Pons (tissue), 1 donor: ENCODE measurements at places on chromosomes 1 and 21.
A peak's percentile ranks its signal among the peaks of the same experiment; 100 is the strongest.

- DNase-seq, result no peak
These were observed 140.6 kb downstream of the ZNF281 start for GRCh38 chr1:200269256-200269655.

DNA sequence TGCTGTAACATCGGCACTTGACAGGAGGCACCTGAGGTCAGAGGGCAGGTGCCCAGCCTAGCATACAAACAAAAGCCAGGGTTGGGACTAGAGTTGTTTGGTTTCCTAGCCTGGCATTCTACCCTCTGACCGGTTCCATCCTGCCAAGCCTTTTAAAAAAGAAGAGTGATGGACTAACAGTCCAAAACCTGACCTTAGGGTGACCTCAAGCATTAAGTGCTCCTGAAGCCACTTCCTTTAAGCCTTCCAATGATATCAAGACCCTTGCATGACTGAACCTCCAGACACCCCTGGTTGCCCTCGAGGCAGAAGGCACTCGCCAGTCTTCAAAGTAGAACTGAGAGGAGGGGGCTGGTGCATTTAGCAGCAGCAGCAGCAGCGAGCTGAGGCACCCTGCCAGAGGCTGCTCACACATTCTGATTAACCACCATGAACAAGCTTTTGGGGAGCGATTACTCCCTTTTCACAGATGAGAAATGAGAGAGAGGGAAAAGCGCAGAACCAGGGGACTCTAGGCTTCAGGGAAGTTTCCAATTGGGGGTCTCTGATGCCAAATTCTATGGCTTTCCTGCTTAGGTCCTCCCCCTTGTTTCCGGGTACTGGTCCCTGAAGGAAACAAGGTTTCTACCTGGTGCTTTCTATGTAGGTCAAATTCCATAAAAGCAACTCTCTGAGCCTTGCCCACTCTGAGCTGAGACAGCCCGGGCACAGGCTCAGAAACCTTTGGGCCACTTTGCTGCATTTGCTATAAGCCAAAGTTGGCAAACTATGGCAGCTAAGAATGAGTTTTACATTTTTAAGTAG, 9.2 kb downstream of the SLC2A1 start:
- DNase-seq, result no peak

GRCh38 chr1:69438056-69438795, 129.5 kb upstream of the LRRC7 start:
- DNase-seq, result no peak

DNA sequence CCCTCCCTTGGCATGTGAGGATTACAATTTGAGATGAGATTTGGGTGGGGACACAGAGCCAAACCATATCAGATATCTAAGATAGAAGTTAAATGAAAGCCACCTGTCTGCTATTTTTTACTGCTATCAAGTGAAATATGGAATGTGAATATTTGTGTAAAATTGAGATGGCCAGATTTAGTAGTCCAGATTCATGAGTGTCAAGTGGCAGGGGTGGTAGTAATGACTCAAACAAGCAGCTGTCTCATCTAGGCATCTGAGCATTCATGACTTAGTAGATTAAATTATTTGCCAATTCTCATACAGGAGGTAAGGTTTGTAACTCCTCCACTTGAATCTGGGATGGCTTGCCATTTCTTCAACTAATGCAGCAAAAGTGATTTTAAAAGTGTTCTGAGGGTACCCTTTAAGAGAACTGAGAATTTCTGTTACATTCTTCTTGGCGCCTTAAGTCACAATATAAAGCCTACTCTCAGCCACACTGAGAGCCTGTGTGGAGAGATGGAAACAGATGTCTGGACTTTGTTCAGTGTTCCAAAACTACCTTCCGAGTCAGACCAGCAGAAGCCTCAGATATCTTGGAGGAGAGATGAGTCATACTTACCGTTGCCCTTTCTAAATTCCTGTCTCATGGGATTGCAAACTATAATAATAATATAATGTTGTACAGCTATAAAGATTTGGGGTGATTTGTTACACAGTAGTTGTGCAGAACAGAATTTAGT, 1065.6 kb upstream of the TMPRSS15 start:
- no peak for DNase-seq

- DNase-seq, result peak; percentile 24
These were observed 100.3 kb downstream of the PHTF1 start for GRCh38 chr1:113659035-113659434.

GRCh38 chr1:168442931-168443330, 100.9 kb downstream of the XCL2 start:
- DNase-seq, result no peak

GRCh38 chr1:183140633-183141032, 45.4 kb upstream of the LAMC2 start:
- no peak for DNase-seq

GRCh38 chr1:93991271-93991670, 82.0 kb upstream of the GCLM start:
- no peak for DNase-seq

DNA sequence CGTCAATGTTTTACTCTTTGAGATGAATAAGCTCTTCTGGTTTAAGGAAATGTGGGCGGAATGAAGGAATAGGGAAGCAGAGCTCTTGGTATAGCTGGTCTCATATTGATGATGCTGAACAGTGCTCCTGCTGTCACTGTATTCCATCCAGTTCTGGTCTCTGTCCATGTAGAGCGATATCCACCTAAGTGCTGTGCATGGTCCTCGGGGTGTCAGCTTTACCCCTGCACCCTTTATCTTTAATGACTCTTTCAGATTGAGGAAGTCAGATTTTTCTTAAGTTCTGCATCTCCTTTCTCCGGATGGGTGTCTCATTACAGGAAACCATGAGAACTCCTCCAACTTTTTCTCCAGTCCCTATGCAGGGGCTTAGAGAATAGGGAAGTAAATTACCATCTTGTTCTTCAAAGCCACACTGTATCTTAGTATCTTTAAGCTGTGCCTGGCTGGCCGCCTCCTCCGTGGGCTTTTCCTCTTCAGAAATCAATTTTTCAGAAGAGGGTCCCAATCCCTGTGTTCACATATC, 52.9 kb downstream of the PDE4B start:
- DNase-seq, result no peak

- no peak for DNase-seq
These were observed 133.3 kb downstream of the ACBD6 start for GRCh38 chr1:180369061-180369460.

DNA sequence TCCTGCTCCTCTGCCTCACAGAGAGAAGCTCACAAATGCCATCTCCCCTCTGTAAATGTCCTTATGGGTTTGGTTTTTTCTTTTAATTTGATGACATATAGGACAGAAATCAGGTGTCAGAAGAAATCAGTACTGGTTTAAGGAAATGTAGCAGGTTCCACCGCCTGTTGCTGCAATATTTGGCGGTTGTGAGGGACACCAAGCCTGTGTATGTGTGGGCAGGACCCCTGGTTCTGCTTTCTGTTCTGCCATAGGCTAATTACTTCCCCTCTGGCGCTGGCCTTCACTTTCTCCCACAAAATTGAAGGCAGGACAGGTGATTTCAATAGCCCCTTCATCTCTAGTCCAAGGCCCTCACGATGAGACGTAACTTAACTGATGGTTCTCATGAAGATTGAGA, 69.2 kb downstream of the PRDM2 start:
- no peak for DNase-seq

DNA sequence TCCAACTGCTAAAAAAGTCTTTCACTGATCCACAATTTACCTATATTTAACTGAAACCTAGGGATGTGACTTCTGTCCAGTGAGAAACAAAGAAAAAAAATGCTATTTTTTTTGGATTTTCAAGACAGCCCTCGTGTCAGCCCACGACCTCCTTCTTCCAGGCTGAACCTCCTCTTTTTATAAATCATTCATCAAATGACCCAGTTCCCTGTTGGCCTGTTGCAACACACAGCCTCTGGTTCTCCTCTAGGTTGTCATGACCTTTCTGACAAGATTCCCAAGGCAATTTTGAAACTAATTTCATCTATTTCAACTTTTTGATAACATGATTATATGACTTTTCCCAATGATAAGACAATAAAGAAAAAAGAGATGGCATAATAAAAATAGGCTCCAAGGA, 74.6 kb downstream of the PGBD5 start:
- no peak for DNase-seq

DNA sequence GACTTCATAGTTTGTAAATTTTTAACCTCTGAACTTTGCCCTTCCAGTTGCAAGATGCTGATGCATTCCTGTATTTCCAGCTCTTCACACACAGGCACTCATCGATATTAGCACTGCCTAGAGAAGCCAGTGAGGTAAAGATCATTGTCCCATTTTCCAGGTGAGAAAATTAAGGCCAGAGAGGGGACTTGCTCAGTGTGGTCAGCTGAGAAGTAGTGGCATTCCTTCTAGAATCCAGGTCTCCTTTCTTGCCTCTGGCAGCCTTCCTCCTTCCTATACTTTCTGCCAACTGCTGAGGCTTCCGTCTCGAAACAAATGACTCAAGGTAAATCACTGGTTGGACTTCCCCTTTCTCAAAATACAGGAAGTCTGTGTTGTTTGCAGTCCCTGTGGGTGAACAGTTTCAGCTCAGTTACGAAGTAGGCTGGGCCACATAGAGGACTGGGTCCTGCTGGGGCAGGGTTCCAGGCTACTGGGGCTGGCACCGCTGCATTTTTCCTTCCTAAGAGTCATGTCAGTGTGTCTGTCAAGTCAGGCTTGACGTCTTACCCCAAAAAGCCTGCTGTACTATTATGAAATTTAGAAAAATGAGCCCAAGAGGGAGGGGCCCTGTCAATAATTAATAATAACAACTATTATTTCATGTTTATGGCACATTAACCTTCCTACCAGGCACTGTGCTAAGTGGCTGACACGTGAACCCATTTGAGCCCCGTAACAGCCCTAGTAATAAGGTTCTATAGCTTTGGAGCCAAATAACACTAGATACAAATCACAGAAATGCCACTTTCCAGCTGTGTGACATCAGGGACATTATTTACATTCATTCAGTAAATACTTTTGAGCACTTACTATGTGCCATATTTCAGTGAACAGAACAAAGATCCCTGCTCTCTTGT, 16.6 kb upstream of the RNF19B start:
- peak; percentile 85 for DNase-seq

DNA sequence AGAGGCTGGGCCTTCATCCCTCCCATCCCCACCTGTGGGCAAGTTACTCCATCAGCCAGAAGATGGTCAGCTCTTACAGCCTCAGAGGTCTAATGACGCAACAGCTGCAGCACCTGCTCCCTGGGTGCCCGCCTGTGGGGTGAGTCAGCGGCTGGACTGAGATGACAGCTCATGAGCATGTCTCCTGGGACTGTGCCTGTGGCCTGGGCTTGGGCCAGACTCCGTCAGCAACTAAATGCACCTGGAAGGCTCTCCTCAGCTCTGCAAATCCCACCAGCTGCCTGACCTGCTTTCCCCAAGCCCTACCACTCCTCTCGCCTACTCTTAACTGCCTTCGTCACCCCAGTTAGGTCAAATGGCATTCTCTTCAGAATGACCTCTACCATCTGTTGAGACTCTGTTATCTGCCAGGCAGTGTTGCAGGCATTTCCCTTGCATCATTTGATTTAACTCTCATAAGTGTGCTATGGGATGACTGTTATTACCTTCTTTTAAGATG, 47.7 kb downstream of the ETS2 start:
- no peak for DNase-seq

DNA sequence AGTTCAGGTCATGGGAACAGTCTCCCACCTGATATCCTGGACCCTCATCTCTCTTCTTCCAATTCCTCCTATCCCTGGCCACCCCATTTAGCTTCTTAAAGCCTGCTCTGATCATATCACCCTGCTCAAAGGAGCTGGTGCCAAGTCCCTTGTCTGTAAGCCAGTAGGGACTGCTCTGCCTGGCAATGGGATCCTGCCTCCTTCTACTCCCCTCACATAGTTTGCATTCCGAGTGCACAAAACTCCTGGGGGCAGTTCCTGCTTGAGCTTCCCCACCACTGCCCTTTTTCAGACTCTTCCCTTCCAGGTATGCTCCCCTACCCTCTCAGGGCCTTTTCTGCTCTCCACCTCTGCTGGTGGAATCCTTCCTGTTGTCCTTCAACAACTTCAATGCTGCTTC, 48.1 kb downstream of the NGF start:
- no peak for DNase-seq

- no peak for DNase-seq
These were observed 226.2 kb downstream of the KIF26B start for GRCh38 chr1:245380790-245381535.

- peak; percentile 87 for DNase-seq
These were observed 173.3 kb upstream of the FOXD3 start for GRCh38 chr1:63148825-63149645.

DNA sequence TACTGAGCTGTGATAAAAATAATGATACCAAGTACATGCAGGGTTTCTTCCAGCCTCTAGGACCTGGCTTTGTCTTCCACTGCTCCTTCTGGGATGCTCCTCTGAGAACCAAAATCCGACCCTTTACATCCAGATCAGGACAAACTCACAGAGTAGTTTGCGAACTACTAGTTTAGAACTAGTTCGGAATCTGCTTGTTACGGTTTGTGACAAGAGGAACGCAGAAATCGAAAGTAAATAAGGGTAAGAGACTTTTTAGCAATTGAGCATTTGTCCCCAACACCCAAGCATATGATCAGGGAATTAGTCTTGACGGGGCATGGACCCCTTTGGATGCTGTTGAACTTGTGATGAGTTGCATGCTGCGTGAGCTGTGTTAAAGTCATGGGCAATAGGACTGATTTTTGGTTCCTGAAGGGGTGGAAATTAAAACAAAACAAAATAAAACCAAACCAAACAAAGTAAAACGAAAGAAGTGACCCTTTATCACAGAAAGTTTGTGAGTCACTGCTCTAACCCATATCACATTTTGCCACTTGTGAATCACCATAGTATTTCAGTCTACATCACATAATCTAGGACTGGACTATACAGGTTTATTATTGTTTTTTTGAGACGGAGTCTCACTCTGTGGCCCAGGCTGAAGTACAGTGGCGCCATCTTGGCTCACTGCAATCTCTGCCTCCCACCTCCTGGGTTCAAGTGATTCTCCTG, 35.7 kb upstream of the ERRFI1 start:
- DNase-seq, result no peak

DNA sequence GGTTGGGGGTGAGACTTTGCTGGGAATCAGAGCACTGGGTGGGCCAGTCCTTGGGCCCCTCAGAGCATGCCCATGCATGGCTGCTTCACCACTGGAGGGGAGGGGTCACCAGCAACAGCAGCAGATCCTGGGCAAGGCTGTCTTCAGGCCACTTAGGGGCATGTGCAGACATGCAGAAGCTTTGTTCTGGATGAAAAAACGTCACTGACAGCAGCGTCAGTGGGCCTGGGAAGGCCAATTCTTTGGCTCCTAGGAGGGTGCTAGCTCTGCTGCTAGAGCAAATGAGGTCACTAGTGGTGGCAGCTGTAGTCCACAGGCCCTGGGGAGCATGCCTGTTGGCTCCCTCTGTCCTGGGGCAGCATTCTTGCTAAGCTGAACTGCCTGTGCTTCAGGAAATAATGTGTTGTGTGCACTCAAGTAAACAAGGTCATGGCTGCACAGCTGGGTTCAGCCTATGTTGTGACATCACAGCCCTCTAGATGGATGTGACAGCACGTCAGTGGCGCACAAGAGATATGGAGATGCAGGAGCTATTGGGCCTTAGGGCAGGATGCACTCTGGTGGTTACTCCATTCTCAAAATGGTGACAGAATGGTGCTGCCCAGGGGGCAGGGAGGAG, 27.0 kb downstream of the ZC3H11B start:
- no peak for DNase-seq

GRCh38 chr1:206792939-206793607, 20.8 kb upstream of the IL10 start:
- DNase-seq, result no peak

- DNase-seq, result no peak
These were observed 13.8 kb downstream of the USP25 start for GRCh38 chr21:15743593-15743992.

- DNase-seq, result no peak
These were observed 8.5 kb upstream of the ARF1 start for GRCh38 chr1:228073857-228074545.
